ENCODE measurements at places on chromosomes 11 and 22.
A peak's percentile ranks its signal among the peaks of the same experiment; 100 is the strongest.

GRCh38 chr22:20282901-20283673, 15.0 kb upstream of the RTN4R start:
- DNase-seq, result no peak

DNA sequence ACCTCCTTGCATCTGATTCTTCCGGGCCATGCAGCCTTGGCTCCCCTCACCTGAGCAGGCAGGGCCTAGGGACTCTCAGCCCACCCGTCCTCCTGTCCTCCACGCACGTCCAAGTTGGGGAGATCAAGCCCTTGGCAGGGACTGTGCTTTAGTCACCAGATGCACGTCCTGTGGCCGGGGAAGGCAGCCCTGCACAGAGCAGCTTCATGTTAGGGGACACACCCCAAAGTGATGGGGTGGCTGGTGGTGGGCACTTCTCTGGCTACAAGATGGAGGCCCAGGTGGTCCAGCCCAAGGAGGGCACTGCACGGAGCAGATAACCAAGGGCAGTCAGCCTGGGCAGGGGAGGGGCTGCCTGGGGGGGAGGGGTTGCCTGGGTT, 1.2 kb downstream of the MUC5B start:
- DNase-seq, result no peak

GRCh38 chr11:74288161-74288560, 23.3 kb downstream of the P4HA3 start:
- no peak for DNase-seq

DNA sequence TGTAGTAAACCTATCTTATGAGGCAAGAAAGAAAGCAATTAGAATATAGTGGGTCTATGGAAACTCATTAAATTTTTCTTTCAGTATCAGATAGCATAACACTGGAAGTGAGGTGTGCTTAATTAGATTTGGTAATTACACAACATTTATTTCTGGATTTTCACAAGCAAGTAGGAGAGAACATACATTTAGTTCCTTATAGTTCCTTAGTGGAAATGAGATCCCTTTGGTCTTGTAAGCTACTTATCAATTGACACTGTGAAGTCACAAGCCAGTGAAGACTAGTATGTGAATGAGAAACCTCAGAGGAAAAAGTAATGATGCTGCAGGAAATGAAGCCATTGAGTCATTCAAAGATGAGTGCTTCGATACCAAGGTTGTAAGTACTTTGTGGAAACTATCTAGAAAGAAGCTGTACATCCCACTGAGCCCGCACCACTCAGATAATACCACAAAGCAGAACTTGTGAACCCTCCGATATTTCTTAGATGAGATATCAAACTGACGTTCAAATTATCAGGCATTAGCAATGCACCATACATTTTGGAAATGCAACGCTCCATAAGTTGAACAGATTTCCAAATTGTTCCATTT, 53.5 kb downstream of the ENTHD1 start:
- no peak for DNase-seq

DNA sequence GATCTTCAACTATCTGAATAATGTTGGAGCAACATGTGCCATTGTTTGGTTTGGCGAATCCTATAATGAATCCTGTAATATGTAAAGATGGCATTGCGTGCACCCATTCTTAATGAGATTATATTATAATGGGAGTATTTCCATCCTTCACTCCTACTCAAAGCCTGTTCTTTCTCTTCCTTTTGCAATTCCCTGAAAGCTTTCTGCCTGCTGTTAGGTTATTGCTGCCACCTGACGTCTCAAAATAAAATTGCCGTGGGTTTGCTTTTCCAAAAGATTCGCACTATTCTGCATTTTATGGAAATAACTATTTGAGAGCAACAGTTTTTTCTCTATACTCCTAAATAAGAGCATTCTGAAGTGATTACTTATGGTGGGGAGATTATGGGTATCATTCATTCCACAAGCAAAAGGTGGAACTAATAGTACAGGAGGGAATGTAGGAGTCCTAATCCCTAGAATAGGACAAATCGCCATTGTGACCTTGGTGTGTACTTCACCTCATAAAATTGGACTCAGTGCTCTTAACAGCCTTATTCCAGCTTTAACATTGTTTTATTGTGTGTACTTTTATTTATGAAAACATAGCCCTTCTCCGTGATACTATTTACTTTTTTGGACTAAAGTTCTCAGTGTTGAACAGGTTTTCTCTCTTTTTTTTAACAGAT, 69.6 kb upstream of the ALKBH3 start:
- DNase-seq, result no peak

- DNase-seq, result no peak
These were observed 435.4 kb downstream of the TMEM135 start for GRCh38 chr11:87473174-87473573.

DNA sequence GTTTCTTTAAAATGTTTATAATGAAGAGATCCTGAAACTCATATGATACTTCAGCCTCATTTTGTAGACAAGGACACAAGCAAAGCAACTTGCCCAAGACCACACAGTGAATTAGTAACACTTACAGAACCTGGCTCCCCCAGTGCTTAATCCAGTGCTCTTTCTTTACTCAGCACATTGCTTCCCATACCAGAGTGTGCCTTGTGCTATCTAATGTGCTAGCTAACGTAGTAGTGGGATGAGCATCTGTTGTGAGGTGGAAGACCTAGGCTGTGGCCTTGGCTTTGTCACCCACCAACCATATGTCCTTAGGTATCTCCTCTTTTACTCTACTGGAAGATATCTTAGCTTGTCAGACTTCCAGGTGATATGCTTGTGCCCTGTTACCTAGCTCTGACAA, 5.1 kb downstream of the SPCS2 start:
- DNase-seq, result no peak

DNA sequence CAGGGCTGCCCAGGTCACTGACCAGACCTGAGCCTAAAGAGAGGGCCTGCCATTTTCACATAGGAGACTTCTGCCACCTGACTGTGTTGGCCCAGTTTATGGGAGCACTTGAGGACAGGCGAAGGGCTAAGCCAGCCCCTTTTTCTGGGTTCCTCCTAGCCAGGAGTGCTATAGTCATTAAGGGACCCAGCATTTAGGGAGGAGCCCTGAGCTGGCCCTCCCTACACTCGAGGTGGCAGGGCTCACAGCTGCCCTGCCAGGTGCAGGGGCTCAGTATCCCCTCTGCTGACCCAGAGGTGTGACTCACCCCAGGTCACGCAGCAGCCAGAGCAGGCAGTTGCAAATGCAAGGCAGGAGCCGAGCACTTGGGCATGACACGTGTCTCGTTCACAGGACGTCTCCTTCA, 86.3 kb upstream of the CRYBB3 start:
- DNase-seq, result no peak

GRCh38 chr11:35177370-35177769, 38.4 kb downstream of the CD44 start:
- no peak for DNase-seq

- DNase-seq, result peak; percentile 51
These were observed 56.4 kb upstream of the CD44 start for GRCh38 chr11:35082321-35083180.

- no peak for DNase-seq
These were observed 81.0 kb downstream of the CCDC34 start for GRCh38 chr11:27281740-27282590.

DNA sequence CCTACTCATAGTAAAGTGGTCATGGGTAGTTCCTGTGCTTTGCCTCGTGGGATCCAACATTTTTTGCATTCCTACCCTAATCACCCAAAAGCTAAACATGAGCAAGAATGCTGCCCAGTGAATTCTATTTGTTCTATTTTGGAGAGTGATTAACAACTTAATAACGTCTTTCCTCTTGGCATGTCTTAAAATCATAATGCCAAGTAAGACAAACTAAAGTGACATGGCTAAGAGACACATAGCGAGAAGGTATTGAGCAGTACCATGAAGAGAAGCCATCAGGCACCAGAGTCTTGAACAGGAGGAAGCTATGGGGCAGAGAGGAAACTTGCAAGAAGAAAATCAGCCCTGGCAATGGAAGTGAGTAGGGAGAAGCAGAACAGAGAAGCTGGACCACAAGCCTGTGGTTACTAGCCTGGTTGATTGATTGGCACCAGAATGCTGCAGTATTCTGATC, 32.0 kb downstream of the EXPH5 start:
- DNase-seq, result no peak

DNA sequence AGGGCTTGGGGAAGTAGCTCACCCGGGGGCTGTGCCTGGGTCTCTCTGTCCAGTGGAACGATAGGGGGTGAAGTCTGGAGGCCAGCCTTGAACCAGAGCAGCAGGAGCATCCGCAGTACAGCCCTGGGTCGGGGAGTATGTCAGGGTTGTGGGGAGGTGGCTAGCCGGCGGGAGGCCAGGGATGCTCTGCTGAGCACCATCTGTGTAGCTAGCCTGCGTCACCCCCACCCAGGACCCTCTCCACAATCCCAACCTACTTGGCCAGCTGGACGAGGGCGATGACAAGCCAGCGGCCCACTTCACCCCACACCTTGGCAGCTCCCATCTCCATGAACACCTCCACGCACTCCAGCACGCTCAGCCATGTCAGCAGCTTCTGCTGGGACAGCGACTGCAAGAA, 2.2 kb downstream of the PEX16 start:
- no peak for DNase-seq

DNA sequence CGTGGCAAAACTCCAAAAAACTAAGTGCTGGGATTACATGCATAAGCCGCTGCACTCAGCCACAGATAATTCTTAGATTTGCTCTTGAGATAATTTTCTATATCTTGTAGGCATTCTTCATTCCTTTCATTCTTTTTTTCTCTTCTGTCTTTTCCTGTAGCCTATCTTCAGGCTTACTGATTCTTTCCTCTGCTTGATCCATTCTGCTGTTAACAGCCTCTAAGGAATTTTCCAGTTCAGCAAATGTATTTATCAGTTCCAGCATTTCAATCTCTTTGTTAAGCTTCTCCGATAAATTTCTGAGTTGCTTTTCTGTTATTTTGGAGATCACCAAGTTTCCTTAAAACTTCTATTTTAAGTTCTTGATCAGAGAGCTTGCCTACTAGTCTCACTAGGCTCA, 46.7 kb downstream of the SMC1B start:
- DNase-seq, result no peak

DNA sequence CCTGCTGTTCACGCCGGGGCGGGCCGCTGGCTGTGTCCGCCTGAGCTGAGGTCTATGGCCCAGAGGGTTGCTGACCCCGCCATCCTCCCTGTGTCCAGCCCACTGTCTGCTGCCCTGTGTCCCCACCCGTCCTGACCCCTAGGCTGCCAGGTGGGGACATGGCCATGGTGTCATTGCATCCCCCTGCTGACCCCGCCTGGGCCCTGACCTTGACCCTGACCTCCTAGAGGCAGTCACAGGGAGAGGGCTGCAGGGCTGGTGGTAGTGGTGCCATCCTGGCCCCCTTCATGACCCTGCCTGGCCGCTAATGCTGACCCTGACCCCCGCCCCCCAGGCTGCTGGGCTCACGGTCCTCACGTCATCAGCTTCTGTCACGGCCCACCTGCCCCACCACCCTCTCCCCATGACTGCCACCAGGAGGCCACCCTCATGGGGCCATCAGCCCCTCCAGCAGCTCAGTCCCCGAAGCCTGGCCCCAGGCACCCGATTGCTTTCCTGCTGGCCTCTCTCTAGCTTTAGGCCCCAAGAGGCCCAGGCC, 285.9 kb downstream of the BRD1 start:
- no peak for DNase-seq

DNA sequence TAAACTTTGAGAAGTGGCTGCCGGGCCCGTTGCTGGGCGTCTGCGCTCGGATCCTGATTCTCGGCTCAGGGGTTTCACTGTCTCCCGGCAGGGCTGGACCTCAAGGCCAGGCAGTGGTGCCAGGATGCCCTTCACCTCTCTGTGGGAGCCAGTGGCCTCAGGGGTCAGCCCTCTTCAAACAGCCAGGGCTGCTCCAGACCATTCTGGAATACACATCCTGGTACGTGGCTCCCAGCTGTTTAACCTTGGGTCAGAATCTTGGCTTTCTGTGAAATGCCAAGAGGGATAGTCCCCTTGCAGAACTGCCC, 70.5 kb downstream of the MPPED1 start:
- no peak for DNase-seq

GRCh38 chr11:75633409-75634066, 35.3 kb downstream of the MAP6 start:
- no peak for DNase-seq

GRCh38 chr11:83120327-83120726, 36.6 kb upstream of the PCF11 start:
- DNase-seq, result no peak

GRCh38 chr22:46652847-46653331, 32.7 kb downstream of the GRAMD4 start:
- no peak for DNase-seq

GRCh38 chr11:65491614-65492386, 7.0 kb upstream of the MALAT1 start:
- no peak for DNase-seq

GRCh38 chr11:99020352-99021225, at the start of gene CNTN5:
TSS of gene CNTN5 (plus strand) at chr11:99020949.
- peak; percentile 91 for DNase-seq

DNA sequence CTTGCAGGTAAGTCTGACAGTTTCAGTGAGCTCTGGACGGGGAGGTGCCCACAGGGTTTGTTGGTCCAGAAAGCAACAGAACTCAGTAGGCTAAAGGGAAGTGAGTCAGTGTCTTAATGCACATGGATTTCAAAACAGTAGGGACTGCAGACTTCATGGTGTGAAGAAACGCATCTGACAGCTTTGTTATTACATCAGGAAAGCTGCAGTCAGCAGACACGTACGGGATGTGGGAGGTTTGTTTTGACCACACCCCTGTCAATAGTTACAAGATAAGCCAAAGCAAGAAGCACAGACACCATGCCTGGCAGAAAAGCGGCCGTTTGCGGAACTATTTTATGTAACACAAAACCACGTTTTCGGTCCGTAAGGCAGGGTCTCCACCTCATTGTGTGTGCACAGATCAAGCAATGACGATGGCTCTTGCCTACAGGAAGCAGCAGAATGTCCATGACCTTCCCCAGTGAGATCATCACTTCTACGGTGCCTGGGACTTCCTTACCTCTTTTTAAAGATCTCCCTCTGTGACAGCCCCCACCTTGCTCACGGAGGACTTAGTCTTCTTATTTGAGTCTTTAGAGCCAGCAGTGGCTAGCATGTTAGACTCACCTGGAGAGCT, 58.2 kb upstream of the FTH1 start:
- peak; percentile 11 for DNase-seq

- DNase-seq, result no peak
These were observed 400.5 kb downstream of the NELL1 start for GRCh38 chr11:21069909-21070308.

- DNase-seq, result no peak
These were observed 123.0 kb downstream of the PDE3B start for GRCh38 chr11:14766585-14766984.

DNA sequence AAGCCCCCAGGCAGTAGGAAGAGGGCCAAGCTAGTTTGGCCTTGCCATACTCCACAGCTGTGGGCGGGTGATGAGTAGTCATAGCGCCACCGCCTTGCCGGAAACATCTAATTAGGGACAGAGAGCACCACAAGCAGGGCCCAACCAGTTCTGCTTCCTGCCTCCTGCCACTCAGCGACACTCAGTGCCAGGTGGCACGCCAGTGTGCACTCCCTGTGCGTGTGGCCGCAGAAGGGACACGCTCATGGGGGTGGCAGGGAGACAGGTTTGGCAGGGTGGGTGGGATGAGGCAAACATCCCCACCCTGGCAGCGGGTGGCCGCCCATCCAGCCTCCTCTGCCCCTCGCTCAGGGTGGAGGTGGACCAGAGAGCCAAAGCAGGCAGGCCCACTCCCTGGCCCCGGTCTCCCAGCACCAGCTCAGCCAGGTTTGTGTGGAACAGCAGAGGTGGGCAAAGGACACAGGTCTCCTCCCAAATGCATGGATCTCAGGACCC, 4.9 kb downstream of the OVOL1 start:
- DNase-seq, result peak; percentile 76

All from MM.1S (cell line).